H7 (cell line): ENCODE measurements at places on chromosomes 3 and 15. TPM values are rescaled to one million over a fixed set of nuclear protein-coding genes. Genes with fewer than 3 reads are reported as not detected.

The ZNF385D gene
- 0.11 and 0.17 TPM in 2 replicates for total RNA-seq

The ZBED2 gene
- total RNA-seq: not detected in 2 replicates

DNA sequence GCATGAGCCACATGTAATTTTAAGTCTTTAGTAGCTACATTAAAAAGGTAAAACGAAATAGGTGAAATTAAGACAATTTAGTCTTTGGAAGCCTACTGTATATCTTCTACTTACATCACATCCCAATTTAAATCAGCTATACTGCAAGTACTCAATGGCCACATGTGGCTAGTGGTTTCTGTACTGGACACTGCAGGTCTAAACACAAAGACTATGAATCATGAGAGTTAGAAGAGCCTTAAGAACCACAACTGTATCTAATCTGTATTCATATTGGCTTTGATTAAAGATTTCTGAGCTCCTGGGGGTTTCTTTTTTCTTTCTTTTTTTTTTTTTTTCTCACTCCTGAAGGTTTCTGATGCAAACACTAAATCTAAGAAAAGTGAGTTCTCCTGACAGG, 2.3 kb upstream of the EIF1B start:
- no peak for DNase-seq

DNA sequence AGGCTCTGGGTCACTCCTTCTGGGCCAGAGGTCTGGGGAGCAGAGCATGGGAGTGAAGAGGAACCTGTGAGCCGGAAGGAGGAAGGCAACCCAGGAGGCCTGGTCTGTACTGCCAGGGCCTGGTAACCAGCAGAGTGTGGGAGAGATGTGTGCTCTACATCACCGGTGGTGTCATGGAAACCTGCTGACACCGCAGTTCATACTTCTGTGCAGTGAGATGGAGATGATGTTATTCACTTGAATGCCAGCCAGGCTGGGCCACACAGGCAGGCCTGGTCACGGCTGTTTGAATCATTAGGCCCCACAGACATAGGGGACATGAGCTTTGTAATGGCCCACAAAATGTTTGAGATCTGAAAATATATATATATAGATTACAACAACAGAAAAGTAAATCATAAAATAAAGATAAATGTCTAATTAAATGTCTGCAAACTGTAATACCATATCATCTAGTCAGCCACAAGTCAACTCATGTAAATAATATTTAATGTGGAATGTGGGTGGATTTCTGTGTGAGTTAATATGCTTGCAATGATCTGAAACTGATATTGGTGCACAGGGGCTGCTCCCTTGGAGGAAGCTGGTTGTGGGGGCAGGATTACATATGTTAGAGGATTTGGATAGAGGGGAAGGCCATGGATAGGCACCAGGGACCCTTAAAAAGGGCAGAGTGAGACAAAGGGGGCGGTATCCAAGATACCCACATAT, 108.5 kb upstream of the PFN2 start:
- no peak for DNase-seq

The CNTN3 gene
- total RNA-seq: 0.14 and 0.15 TPM in 2 replicates

GRCh38 chr3:98727638-98728037, 35.5 kb upstream of the ST3GAL6 start:
- DNase-seq: no peak

The SKOR1 gene
- total RNA-seq: 0.11 TPM in 1 of 2 replicates, not detected in the other

The SLC6A1 gene
- total RNA-seq: 0.62 and 1.7 TPM in 2 replicates

- no peak for DNase-seq
Measured at GRCh38 chr3:113409676-113410075, 31.6 kb downstream of the CFAP44 start.

DNA sequence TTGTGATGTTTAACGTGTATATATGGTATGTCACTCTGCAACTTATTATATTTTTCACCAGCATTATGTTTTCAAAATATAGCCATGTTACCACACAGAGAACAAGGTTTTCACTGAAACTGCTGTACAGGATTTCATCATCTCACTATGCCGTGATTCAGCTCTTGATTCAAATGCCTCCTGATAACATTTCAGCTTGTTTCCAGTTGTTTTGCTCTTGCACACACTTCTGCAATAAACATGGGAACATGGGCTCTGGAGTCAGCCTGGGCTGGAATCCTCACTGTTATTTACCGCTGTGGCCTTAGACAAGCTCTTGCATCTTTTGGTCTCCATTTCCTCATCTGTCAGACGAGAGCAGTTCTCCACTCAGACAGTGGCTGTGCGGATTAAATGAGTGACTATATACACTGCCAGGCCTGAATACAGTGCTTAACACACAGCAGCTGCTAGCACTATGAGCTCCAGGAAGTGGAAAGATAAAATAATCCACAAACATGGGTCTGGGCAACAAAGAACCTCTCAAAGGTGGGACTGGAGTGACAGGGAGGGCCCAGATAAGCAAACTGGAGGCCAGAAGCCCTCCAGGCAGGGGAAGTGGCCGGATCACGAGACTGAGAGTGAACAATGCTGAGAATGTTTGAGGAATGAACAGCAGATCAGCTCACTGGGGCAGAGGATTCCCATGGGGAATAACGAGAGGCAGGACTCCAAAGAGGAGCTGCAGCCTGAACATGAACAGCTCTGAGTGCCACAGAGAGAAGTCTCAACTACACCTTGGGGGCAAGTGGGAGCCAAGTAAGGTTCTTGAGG, 17.7 kb downstream of the NTRK3 start:
- DNase-seq: no peak

- DNase-seq: peak; percentile 8
Measured at GRCh38 chr15:80560601-80561400, 134.3 kb upstream of the ABHD17C start.

DNA sequence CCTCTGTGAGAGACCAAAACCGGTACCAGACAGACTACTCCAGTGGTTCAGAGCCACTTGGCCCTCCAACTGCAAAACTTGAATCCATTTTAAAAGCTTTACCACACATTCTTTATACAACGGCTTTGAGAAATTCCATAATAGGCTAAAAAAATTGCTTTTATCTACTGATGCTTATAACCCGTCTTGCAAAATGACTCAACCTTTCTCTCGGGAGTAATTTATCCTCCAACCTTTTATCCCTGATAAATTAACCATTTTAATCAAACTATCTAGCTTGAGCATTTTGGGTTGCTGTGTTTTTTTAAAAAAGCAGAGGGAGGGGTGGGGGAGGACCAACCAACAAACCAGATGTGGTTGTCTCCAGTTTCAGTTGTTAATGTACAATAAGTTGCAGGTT, 275.7 kb upstream of the LRTM1 start:
- no peak for DNase-seq

The AHSG gene
- not detected in 2 replicates for total RNA-seq

DNA sequence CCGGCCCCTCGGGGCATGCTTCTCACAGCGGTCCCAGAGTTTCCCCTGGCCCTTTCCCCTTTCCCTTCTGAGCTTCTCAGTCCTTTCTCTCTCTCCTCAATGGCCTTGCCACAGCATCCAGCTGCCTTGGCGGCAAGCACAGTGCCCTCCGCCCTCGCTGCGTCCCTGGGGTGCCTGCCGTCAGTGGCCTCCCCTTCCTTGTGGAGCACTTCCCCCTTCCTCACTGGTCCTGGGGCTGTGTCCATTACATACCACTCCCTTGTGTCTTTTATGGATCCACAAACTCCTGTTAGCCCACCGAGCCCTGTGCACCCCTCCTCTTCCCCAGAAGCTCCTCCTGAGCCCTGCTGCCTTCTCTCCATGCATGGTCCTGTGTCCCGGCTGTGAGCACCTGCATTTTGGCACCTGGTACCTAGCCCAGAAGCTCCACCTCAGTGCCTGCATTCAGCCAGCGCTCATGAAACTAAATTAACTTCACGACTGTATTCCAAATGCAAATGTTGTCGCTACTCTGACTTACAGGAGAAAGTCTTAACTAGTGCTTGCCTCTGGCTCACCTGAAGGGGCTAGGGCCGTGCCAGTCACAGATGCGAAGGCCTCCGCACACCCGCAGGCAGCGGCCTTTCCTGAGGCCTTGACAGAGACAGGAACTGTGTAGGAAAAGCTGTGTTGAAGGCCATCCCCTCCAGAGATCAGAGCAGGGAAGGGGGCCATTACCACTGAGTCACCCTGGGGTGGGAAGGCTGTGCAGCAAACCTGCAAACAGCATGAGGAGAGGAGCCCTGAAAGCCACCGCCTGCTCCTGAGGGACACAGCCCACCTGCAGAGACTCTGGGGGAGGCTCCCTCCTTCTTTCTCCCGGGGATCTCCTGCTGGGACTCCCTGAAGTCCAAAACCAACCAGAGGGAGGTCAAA, 19.1 kb upstream of the KLF13 start:
- peak; percentile 54 for DNase-seq

- no peak for DNase-seq
Measured at GRCh38 chr3:121870717-121871116, 23.5 kb upstream of the SLC15A2 start.

The TAGLN3 gene
- 3.5 and 4.5 TPM in 2 replicates for total RNA-seq

The PCOLCE2 gene
- total RNA-seq: 9.4 and 18.3 TPM in 2 replicates

- no peak for DNase-seq
Measured at GRCh38 chr15:71529361-71529760, 281.0 kb upstream of the NR2E3 start.

- DNase-seq: no peak
Measured at GRCh38 chr3:170907637-170908234, 701 bp downstream of the EIF5A2 start.

DNA sequence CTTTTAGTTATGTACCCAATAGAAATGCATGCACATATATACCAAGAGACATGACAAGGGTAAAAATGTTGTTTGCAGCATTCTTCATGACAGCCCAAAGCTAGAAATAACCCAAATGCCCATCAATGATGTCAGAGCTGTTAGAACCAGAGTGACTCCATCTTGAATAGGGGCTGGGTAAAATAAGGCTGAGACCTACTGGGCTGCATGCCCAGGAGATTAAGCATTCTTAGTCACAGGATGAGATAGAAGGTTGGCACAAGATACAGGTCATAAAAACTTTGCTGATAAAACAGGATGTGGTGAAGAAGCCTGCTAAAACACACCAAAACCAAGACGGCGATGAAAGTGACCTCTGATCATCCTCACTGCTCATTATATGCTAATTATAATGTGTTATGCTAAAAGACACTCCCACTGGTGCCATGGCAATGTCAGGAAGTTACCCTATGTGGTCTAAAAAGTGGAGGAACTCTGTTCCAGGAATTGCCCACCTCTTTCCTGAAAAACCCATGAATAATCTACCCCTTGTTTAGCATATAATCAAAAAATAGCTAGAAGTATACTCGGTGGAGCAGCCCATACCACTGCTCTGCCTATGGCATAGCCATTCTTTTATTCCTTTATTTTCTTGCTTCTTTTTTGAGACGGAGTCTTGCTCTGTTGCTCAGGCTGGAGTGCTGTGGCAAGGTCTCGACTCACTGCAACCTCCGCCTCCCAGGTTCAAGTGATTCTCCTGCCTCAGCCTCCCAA, 32.9 kb downstream of the ZBTB11 start:
- DNase-seq: no peak

DNA sequence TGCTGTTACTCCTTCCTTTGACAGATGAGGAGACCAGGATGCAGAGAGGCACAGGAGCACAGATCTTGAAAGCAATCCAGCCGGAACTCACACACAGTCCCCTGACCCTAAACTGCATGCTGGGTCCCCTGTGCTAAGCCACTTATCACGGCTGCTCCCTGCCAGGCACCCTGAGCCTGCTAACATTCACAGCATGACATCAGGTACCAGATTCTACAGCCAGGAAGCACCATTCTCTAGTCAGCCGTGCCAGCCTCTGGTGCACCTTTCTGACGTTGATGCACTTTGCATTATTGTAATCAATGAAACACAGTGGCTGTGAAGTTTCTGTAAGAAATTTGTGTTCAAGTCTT, 247.3 kb downstream of the OCA2 start:
- DNase-seq: no peak

DNA sequence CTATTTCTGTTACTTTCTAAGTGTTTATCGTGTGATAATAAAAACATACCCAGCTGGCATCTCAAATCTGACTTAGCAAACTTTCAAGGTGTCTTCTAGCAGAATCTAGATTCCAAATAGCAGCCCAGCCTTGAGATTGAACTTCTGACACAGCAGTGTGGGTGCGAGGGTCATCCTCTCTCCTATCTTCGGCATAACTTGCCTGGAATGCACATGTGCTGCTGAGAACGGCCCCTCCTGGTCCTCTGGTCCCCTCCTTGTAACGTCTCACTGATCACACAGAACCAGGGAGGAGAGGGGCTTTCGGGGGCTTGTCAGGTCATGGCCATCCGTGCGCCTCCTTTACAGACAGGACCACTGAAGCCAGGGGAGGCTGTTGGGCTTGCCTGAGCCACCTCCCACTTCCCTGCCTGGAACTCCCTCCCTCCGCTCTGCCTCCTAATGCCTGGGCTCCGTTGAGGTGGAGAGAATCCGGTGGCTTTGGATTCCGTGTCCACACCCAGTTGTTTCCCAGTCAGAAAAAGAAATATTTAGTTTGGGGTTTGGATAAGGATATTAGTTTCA, 344.4 kb upstream of the C2CD4B start:
- peak; percentile 26 for DNase-seq

DNA sequence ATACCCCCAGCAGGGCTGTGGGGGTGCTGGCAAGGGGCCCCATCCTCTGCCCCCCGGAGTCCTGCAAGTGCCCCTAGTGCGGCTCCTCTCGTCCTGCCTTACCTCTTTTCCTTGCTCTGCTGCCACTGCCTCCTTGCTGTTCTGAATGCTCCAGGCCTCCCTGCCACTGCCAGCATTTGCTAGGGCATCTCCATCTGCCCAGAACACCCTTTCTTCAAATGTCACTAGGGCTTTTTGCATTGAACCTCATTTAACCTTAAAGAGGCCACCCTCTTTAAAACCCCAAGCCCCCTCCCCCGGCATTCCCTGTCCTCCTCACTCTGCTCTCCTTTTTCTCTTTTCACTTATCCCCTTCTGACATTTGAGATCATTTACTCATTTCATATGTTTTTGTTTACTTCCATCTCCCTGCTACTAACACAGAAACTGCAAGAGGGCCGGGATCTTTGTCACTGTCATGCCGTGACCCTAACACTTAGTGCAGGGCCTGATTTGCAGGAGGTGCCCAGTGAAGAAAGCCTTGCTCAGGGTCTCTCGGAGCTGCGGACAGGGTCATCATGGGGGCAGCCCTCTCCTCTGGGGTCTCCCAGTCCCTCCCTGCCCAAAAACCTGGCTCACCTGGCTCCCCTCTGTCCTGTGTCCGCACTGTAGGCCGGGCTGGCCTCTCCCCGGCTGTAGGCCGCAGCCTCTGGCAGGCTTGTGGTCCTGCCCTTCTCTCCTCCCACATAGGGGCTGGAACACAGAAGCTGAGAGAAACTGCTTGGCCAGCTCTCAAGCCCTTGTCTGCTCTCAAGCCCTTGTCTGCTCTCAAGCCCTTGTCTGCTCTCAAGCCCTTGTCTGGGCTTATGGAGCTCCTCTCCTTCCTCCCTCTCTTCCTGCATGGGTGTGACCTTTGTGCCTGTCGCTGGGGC, at the start of gene ACOX2:
Gene ACOX2, minus strand, starts transcription at position 690 of the 911 bp plus-strand sequence. CDS start 2,084 bp downstream, outside the sequence.
- no peak for DNase-seq

The TMEM266 gene
- 5.4 and 6.3 TPM in 2 replicates for total RNA-seq
